NCI-H446 (cell line): ENCODE measurements at places on chromosomes 5 and 9.

- no peak for DNase-seq
Observed at GRCh38 chr5:172749881-172750633, 20.9 kb downstream of the DUSP1 start.

DNA sequence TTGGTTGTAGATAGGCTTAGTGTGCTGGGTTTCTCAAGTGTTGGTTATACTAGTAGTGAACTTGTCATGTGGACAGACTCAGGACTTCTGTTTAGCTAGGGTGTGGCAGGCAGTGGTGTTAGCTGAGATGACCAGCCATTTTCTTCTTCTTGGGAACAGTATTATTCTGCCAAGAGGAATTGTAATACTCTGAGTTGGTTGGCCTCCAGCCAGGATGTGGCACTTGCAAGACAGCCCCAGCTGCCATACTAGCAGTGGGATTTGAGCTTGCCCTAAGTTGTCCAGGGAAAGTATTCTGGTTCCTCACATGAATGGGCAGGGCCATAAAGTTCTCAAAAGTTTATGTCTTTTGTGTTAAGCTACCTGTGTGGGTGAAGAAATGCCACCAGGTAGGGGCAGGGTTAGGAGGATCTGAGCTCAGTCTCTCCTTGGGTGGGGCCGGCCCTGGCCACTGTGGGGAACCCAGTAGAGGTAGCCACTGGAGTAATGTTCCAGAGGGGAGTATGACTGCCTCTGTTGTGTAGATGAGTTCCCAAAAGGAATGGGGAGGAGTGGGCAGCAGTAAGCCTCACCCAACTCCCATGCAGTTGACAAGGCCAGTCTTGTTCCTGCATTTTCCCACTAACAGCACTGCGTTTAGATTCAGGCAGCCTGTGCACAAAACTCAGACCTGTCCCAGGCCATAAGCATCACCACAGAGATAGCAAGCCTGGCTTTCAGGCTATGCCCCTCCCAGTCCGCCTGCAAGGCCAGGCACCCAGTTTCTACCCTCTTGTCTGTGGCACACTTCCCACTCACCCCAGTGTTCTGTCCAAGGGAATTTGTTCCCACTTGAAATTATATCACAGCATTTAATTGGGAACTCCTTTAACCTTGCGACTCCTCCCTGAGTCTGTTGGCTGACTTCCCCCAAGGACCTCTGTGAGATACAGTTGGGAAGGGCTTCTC lies 250.7 kb downstream of the ANXA1 start:
- no peak for DNase-seq

GRCh38 chr5:150568663-150569062 lies 60.7 kb downstream of the NDST1 start:
- no peak for DNase-seq

GRCh38 chr9:102295188-102295587 lies 556.7 kb upstream of the GRIN3A start:
- DNase-seq = no peak

GRCh38 chr5:139387611-139388197 lies 2.0 kb downstream of the MZB1 start:
- no peak for DNase-seq

DNA sequence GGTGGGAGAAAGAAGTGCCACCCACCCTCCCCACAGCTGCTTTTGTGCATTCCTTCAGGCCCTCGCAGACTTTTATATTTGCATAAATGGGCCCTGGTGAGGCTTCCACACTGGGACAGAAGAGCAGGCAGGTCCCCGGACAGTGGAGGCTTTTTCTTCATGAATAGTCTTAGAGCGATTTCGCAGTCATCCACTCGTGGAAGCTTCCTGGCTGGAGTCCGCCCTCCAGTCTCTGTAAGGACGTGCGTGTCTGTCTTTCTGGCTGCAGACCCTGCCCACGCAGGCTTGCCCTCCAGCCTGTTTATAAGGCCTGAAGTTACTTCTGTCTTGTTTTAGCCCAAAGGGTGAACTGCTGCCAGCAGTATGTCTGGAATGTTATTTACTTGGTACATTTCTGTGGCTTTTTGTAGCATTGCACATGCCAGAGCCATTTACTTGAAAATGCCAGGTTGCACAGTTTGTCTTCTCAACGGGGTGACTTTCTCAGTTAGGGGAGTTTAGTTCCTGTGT lies 195.7 kb downstream of the AOPEP start:
- DNase-seq = no peak

GRCh38 chr5:7638456-7638855 lies 212.5 kb downstream of the CFAP90 start:
- DNase-seq = no peak

GRCh38 chr5:20248118-20248517 lies 260.1 kb upstream of the CDH18 start:
- DNase-seq = no peak

GRCh38 chr5:102794677-102795331 lies 39.7 kb downstream of the PAM start:
- DNase-seq = no peak

DNA sequence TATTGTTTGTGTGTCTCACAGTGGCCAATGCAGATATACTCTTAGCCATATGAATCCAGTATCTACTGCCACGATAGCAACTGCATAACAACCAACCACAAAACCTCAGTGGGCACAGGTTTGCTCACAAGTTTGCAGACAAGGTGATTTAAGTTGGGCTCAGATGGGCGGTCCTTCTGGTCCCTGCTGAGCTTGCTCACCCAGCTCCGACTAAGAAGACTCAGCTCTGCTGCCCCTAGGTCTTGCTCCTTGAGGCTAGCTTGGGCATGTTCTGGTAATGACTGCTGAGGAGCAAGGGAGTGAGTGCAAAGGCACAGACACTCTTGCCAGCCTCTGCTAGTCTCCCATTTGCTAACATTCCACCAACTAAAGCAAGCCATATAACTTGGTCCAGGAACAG lies 52.6 kb downstream of the MTX3 start:
- DNase-seq = no peak
